ENCODE measurements at places on chromosomes 2 and 18. TPM values are rescaled to one million over a fixed set of nuclear protein-coding genes. Genes with fewer than 3 reads are reported as not detected.

Gene LRRTM4
- total RNA-seq, result 17.3 TPM

Gene AQP12B
- not detected for total RNA-seq

Gene RHOB
- 16.1 TPM for total RNA-seq

Gene SERPINB10
- total RNA-seq, result not detected

Gene FAM124B
- total RNA-seq, result 0.15 TPM

Gene ROCK1
- total RNA-seq, result 66.2 TPM

Gene TGFA
- total RNA-seq, result not detected

Gene IHH
- 0.06 TPM for total RNA-seq

Gene METTL5
- total RNA-seq, result 98.5 TPM

Gene TGIF1
- 261 TPM for total RNA-seq

Gene MC4R
- total RNA-seq, result 0.15 TPM

Gene WNT6
- not detected for total RNA-seq

Gene LIPG
- 13.2 TPM for total RNA-seq

Gene TPO
- total RNA-seq, result not detected

Gene CPO
- not detected for total RNA-seq

Gene MC5R
- total RNA-seq, result not detected
